NCI-H460 (cell line): ENCODE measurements at places on chromosomes 5 and 9. TPM values are rescaled to one million over a fixed set of nuclear protein-coding genes. Genes with fewer than 3 reads are reported as not detected.

- no peak for DNase-seq
Measured at GRCh38 chr9:96587338-96588315, 32.0 kb downstream of the CDC14B start.

The CAMK4 gene
- 0.10 and 0.23 TPM in 2 replicates for total RNA-seq

The JAKMIP2 gene
- 0.69 and 0.79 TPM in 2 replicates for total RNA-seq

The TAS2R1 gene
- total RNA-seq, result not detected in 2 replicates

GRCh38 chr5:102865510-102866236, 110.6 kb downstream of the PAM start:
- peak; percentile 23 for DNase-seq

The SPATA31A3 gene
- not detected in 2 replicates for total RNA-seq

The GALNT12 gene
- 8.6 and 8.8 TPM in 2 replicates for total RNA-seq

The MSX2 gene
- 11.7 TPM in 2 replicates for total RNA-seq

DNA sequence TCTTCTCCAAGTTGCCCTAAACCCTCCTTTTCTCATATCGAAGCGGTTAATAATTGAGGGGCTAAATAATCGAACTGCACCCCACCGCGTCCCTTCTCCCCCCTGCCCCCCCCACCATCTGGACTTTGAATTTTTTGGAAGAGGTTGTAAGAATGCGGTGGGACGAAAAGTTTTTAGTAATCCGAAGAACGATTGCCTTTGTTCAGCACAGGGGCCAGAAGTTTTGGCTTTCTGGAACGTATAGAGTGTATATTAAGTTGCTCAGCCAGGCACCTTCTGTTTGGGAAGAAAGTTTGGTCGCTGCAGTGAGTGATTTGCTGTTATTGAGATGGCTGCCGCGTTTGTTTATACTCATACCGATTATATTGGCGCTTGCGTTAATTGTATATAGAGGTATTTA, 518 bp downstream of the ERBIN start:
- DNase-seq, result no peak

DNA sequence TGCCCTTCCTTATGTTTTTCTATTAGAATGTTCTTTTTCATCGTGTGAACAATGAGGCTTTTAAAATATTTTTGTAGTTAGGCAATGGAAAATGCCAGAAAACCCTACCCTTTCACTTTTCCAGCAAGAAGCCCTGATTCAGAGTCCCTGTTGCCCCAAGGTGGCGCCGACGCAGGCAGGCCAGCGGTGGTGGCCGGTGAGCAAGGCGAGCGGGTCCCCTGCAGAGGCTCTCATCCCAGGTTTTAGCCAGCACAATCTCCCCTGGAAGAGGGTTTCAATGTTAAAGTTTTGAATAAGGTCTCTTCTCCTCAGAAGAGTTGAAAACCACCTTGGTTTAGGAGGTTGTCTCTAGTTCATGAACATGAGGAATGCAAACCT, 40.8 kb upstream of the CKMT2 start:
- no peak for DNase-seq

GRCh38 chr9:110251212-110251611, 5.1 kb downstream of the TXN start:
- DNase-seq, result no peak

The SH3RF2 gene
- total RNA-seq, result 8.4 and 10.6 TPM in 2 replicates

GRCh38 chr9:137959641-137960411, 82.2 kb downstream of the CACNA1B start:
- DNase-seq, result no peak

DNA sequence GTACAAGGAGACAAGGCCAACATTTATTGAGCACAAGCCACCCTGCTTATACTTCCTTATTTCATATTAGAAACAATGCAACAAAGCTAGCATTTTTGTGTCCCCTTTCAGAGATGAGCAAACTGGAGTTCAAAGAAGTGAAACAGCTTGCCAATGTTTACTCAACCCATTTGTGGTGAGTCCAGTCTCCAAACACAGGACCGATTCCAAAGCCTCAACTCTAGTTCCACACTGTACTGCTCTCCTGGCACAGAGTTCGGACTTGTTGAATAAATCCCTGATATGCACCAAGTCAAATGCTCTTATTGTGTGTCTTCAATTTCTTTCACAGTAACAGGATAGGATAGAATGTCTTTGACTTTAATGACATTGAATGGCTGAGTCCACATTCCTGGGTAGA, 604.8 kb upstream of the BRINP1 start:
- no peak for DNase-seq

The C5orf52 gene
- total RNA-seq, result not detected in 2 replicates

DNA sequence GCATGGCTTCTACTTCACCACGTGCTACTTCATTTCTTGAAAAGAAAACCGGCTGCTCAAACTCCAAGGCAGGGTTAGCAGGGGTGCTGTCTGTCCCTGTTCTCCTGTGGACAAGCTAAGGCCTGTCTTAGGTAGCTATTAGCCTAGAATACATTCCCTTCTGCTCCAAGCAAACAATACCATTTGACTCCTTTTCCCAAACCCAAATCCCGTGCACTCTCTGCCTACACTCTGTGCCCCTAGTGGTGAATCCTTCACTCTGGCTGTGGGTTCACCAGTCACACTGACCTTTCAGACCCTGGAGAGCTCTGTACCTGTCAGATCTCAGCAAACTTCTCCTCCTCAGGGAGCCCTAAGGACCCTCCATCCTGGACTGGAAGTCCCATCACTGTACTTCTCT, 211.6 kb downstream of the SLIT3 start:
- no peak for DNase-seq

The STPG3 gene
- total RNA-seq, result not detected in 2 replicates

GRCh38 chr9:135228345-135228982, 141.0 kb downstream of the OLFM1 start:
- DNase-seq, result no peak

GRCh38 chr5:74400067-74400466, 240.5 kb downstream of the ENC1 start:
- DNase-seq, result no peak

GRCh38 chr5:167699432-167699831, 592.0 kb upstream of the WWC1 start:
- peak; percentile 83 for DNase-seq

GRCh38 chr5:42591015-42591414, 165.6 kb upstream of the CCDC152 start:
- DNase-seq, result no peak

DNA sequence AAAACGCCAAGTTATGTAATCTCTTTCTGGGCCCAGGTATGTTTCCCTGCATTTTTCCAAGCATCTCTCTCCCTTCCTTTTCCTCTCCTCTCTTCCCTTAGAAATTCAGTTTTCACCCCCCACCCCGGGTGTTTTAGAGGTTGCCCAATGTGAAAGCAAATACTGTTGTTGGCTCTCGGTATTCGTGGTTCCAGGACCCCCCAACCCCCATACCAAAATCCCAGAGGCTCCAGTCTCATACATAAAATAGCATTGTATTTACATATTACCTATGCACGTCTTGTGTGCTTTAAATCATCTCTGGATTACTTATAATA, 48.8 kb downstream of the ACER2 start:
- no peak for DNase-seq

The ANXA6 gene
- 26.0 and 30.6 TPM in 2 replicates for total RNA-seq

- DNase-seq, result no peak
Measured at GRCh38 chr5:33120671-33121070, 320.1 kb upstream of the TARS1 start.
